ENCODE measurements at places on chromosomes 4 and X. TPM values are rescaled to one million over a fixed set of nuclear protein-coding genes. Genes with fewer than 3 reads are reported as not detected.

RENBP gene
- total RNA-seq = 10.7 TPM

PDE6B gene
- 5.6 TPM for total RNA-seq

TRIM75 gene
- 0.16 TPM for total RNA-seq

GPR78 gene
- total RNA-seq = 0.54 TPM

ZCCHC12 gene
- total RNA-seq = 32.9 TPM

PLXNB3 gene
- 1.1 TPM for total RNA-seq

GAGE12J gene
- total RNA-seq = not detected

IRAK1 gene
- total RNA-seq = 31.2 TPM

RIBC1 gene
- total RNA-seq = 4.1 TPM

PNMA6A gene
- total RNA-seq = 8.2 TPM

SPP1 gene
- total RNA-seq = not detected

Data from motor neuron (in vitro differentiated cells).